COR-L47 (cell line): ENCODE measurements at places on chromosomes 6 and 20.

GRCh38 chr6:135066397-135066796, 11.8 kb upstream of the HBS1L start:
- no peak for DNase-seq

DNA sequence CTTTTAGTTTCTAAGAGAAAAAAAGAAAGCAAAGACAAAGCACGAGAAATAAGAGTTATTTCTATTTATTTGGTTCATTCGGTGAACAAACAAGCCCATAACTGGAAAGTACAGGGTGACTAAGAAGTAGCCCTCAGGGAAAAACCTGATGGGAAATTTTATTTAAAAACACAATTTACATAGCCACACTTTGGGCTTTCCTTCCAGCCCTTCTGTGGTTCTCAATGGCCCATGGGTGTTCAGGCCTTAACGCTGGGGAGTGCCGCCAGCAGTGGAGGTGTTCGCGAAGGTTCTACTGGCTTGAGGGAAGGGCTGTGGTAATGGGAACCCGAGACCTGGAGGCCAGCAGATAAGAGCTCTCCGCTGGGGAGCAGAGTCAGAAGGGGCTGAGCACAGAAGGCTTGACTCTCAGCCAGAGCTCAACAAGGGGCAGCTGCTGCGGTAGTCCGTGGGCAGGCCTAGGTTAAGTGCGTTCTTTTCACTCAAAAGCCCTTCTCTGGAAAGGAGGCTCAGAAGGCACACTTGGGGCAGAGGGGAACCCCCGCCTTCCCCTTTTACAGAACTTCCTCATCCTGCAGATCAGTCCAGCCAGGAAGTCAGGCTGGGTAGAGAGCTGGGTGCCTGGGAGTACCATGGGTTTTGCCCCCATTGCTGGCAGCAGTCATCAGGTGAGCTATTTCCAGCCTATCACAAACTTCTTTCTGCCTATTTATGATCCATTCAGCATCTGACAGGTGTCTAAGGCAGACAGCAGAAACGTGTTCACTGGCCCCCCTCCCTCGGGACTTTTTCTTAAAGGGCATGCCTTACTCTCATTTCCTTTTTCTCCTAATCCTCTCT, 8.8 kb upstream of the CD83 start:
- DNase-seq: no peak

- DNase-seq: peak; percentile 48
Measured at GRCh38 chr6:111565326-111566221, 40.1 kb downstream of the TRAF3IP2 start.

DNA sequence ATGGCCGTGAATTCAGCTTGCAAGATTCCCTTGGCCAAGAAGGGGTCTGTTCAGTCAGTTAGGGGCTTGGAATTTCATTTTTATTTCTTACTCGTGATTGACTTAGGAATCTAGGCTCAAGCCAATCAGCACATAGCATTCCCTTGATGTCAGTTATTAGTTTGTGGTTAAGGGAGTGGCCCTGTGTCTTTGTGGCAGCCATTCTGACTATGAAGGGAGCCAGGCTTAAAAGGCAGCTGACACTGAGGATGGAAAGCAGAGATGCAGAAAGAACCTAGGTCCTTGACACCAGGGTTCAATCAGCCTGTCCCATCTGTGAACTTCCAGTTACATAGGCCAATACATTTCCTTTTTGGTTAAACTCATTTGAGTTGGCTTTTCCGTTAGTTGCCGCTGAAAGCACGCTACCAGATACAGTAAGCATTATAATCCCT, 48.1 kb downstream of the MCUR1 start:
- no peak for DNase-seq

DNA sequence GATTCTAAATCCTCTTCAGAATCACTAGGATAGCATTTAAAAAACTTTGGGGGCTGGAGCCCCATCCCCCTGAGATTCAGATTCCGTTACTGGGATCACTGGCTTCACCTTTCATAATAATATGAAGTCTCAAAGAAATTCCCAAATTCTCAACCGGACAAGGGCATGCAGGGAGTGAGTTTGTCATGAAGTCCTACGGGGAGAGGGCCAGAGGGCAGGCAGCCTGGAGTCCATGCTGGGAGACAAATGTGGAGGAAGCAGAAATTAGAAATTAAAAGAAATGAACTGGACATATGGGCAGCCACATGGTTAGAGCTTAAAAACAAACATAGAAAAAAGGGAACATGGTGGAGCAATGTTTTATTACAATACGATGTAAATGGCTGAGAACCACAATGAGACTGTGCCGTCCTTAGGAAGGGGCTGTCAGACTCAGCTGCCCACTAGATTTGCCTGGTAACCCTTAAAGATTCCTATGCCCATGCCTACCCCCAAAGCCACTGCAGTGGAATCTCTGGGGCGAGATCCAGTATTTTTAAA, 142.6 kb downstream of the CEBPB start:
- no peak for DNase-seq

GRCh38 chr6:130717657-130718056, 109.5 kb upstream of the SMLR1 start:
- no peak for DNase-seq

- peak; percentile 5 for DNase-seq
Measured at GRCh38 chr6:39865011-39865888, 69.0 kb downstream of the MOCS1 start.
